ENCODE measurements at places on chromosomes 4 and X.

DNA sequence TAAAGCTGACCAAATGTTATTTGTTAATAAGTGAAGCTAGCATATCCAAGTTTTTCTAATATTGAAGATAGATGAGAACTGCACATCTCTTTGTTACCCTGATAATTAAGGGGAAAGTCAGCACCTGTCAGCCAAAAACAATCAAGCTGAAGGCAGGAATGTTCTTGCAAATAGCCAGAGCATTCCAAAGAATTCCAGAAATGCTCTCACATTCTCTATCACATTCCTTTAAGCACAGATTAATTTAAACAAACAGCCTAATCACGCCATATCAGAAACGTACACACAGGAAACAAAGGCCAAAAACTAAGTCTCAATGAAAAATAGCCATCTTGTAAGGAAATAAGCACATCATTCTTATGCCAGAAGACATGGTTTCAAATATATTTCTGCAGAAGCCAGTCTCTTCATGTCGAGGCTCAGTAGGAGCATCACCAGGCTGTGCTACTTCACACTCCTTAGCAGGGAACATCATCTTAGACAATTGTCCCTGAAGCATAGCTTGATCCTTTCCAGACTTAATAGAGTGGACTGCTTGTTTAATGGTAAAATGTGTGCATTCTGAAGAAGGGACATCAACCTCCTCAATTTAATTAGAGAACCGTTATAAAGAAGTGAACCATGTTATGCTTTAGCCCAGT is 252.9 kb upstream of the TTC29 start:
- DNase-seq, result no peak

- DNase-seq, result no peak
These were observed 191.6 kb upstream of the GALNTL6 start for GRCh38 chr4:171621646-171622045.

GRCh38 chrX:109472939-109473735 is 8.7 kb downstream of the GUCY2F start:
- DNase-seq, result peak; percentile 59

DNA sequence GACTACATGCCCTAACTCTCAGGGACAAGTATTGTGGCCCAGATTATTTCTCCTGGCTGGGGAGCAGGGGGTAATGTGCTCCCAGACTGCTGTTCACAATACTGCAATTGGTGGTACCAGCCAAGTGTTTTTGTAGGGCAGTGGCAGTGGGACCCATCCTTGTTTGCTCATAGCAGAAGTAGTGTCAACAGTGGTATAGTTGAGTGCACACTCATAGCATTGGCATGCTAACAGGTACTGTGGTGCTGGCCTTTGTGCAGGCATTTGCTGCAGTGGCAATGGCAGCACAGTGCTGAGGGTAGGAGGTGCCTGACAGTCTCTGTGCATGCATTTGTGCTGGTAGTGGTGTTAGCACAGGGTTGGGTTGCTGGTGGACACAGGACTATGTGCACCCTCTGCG is 995.0 kb downstream of the SH3BGRL start:
- no peak for DNase-seq

GRCh38 chr4:55255179-55255578 is 90.9 kb upstream of the SRD5A3 start:
- DNase-seq, result no peak

GRCh38 chr4:1236103-1236641 is 12.8 kb downstream of the CTBP1 start:
- DNase-seq, result no peak

- DNase-seq, result no peak
These were observed 628.9 kb downstream of the TLL1 start for GRCh38 chr4:166501941-166502382.

GRCh38 chr4:11615601-11616000 is 186.9 kb upstream of the HS3ST1 start:
- peak; percentile 49 for DNase-seq

DNA sequence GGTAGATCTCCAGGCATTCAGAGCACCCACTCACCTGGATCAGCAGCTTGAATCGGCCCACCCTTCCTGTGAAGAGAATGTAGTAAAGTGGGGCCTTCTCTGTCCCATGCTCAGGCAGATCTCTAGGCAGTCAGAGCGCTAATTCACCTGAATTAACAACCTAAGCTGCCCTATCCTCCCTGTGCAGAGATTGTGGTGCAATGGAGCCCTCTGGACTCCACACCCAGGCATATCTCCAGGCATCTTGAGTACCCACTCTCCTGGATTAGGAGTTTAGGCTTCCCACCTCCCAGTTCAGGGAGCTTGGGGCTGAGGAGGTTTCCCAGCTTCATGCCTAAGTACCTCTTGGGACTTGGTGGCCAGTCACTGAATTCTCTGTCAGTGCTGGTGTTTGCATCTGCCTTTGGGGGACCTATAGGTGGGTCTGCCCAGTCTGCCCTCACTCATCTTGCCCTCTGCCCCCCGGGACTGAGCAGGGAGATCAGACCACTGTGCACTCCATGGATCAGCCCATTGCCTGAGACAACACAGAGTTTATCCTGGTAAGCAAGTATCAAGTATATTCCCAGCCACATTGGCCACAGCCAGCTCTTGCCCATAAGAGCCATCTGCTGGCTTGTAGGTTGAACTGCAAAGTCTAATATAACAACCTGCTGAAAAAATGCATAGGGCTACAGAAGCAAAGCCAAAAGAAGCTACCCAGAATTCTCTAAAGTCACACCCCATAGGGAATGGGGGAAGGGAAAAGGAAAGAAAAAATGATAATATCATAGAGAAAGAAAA is 372.9 kb downstream of the KLHL13 start:
- DNase-seq, result peak; percentile 30

DNA sequence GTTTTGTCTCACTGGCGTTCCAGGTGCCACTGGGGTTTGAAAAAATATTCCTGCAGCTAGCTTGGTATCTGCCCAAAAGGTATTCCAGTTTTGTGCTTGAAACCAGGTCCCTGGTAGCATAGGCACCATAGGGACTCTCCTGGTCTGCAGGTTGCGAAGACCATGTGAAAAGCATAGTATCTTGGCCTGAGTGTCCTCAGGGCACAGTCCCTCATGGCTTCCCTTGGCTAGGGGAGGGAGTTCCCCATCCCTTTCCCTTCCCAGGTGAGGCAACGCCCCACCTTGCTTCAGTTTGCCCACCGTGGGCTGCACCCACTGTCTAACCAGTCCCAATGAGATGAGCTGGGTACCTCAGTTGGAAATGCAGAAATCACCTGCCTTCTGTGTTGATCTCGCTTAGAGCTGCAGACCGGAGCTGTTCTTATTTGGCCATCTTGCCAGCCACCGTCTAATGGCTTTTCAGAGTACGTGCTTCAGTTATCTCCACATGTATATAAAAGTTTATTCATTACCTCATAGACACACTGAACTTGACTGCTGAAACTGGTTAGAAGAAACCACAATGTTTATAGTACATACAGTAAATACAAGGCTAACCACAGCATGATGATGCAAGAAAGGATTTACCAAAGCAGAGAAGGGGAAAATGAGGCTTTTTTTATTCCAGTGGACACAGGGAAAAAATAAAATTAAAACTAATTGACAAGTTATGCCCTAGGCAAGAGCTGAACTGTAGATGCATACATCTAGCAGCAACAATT is 10.6 kb downstream of the PBDC1 start:
- DNase-seq, result peak; percentile 45

DNA sequence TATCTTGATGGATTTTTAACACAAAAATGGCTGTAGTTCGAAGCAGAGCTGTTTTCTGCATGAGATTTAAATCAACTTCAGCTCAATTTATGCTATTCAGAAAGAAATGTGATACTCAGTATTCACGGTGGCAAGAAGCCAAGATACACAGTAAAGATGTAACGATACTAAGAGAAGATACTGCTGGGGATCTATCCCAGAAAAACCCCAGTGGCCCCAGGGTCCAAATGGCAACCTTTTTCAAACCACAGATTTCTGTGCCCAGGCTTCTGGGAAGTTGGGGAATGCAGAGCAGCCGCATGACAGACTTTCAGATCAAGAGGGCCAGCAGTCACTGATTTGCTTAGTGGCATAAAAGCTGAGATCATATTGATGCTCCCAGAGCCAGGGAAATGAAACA is 353.9 kb downstream of the AFF2 start:
- peak; percentile 54 for DNase-seq

All from MCF 10A (cell line).